ENCODE measurements at places on chromosomes 13 and 19.

GRCh38 chr19:57587529-57587928 is 3.6 kb downstream of the ZIK1 start:
- DNase-seq: no peak

- DNase-seq: no peak
Measured at GRCh38 chr19:42653841-42654240, 59.1 kb upstream of the CEACAM8 start.

DNA sequence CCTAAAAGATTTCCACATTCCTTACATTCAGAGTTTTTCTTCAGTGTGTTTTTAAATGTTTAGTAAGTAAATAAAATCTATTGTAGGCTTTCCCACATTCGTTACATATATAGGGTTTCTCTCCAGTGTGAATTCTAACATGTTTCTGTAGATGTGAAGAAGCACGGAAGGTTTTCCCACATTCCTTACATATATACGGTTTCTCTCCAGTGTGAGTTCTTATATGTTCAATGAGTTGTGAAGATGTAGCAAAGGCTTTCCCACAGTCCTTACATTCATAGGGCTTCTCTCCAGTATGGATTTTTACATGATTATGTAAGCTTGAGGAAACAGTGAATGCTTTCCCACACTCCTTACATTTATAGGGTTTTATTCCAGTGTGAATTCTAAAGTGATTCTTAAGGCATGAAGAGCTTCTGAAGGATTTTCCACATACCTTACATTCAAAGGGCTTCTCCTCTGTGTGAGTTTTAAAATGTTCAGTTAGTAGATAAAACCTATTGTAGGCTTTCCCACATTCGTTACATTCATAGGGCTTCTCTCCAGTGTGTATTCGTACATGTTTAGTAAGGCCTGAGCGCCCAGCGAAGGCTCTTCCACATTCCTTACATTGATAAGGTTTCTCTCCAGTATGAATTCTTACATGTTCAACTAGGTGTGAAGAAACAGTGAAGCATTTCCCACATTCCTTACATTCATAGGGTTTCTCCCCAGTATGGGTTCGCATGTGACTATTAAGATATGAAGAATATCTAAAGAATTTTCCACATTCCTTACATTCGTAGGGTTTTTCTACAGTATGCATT is 18.2 kb downstream of the ZNF121 start:
- no peak for DNase-seq

- DNase-seq: no peak
Measured at GRCh38 chr19:10111405-10111811, at the start of gene P2RY11. TSS of gene P2RY11 (plus strand) at chr19:10111693. CDS start at chr19:10111722, 29 bp downstream.

GRCh38 chr19:53147645-53148044 is 11.2 kb downstream of the ZNF347 start:
- DNase-seq: no peak

DNA sequence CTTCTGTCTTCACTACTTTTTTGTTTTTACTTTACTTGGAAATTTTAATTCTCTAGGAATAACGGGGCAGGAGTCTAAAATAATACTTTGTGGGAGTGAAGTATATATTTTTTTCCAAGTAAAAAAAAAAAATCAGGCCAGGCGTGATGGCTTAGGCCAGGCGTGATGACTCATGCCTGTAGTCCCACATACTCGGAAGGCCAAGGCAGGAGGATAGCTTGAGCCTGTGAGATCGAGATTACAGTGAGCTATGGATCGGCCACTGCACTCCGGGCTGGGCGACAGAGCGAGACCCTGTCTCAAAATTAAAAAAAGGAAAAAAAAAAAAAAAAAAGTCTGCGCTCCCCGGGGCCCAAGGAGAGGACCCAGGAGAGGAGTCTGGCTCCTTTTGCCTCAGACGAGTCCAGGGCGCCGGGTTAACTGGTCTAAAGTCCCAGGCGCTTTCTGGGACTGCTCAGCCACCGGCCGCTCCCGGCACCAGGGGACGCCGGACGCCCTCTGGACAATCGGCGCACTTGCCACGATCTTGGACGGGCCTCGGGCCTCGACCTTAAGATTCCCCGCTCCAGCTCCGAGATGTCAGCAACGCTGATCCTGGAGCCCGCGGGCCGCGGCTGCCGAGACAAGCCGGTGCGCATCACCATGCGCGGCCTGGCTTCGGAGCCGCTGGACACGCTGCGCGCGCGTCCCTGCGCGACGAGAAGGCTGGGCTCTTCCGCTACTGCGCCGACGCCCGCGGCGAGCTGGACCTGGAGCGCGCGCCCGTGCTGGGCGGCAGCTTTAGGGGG is 2.7 kb upstream of the ZFP82 start:
- no peak for DNase-seq

- DNase-seq: no peak
Measured at GRCh38 chr19:29450812-29451211, 75.0 kb upstream of the VSTM2B start.

- DNase-seq: no peak
Measured at GRCh38 chr13:29977476-29978120, 127.2 kb upstream of the UBL3 start.

GRCh38 chr19:47741544-47742140 is 3.7 kb upstream of the NOP53 start:
- no peak for DNase-seq

- no peak for DNase-seq
Measured at GRCh38 chr19:45117167-45117594, 24.2 kb downstream of the PPP1R37 start.

GRCh38 chr13:44104197-44104490 is 224.4 kb downstream of the LACC1 start:
- DNase-seq: no peak

DNA sequence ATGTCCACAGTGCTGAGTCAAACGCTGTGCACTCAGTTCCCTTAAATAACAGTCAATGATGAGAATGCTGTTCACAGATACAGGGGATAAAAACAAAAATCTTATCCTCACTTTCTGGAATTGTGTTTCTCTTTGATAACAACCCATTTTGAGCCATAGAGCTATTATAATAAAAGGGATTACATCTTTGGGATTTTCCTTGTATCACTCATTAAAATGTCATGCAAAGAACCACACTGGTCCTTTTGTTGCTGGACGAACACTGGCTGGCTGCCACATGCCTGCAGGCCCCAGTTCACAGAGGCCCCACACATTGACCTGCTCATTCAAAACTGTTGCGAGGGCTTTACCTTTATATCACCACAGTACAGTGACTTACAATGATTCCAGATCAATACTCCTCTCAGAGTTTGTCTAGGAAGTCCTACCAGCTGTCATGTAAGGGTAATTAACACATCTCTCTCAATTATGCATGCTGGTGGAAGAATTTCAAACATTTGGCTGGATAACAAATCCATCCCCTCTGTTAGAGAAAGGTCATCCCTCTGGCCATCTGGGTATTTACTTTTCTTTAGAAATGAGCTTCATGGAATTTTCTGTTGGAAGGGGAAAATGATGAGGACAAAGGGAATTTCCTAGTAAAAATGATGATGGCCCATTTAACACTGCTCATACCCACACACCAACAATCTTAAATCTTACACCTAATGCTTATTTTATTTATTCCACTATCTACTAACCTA is 85.9 kb downstream of the MBNL2 start:
- DNase-seq: no peak

- DNase-seq: no peak
Measured at GRCh38 chr19:35975608-35976214, 19.3 kb upstream of the SDHAF1 start.

DNA sequence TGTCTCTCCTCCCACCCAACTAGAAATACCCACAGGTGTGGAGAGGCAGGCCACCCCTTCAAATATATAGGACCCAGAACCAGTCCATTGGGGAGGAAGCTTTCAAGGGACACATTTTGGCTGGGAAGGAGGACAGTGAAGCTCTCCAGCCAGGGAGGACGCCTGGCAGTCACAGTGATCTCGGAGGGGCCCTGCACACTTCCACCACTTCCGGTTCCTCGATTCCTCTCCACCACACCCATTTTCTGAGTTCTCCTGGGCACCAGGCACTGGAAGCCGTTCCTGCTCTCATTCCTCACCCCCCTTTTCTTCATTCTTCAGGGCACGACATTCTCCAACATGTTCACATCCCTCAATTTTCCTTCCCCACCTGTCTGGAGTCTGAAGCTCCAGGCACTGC is 30.4 kb upstream of the CEACAM21 start:
- DNase-seq: no peak

DNA sequence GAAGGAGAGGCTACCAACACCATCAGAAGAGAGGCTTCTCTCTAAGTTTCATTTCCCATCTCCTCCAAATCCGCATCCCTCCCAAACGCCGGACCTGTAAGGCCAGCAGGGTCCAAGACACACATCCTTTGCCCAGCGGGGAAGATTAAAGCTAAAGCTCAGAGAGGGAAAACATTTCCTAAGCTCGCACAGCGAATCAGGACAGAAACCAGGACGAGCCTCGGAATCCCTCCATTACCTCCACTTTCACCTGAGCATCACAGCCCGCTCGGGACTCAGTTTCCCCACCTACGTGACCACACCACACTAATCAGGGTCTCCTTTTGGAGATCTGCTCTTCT is 711 bp upstream of the FOSB start:
- no peak for DNase-seq

GRCh38 chr19:2039089-2039958 is 11.7 kb downstream of the MKNK2 start:
- no peak for DNase-seq

GRCh38 chr13:109870696-109871370 is 84.5 kb upstream of the IRS2 start:
- DNase-seq: no peak

DNA sequence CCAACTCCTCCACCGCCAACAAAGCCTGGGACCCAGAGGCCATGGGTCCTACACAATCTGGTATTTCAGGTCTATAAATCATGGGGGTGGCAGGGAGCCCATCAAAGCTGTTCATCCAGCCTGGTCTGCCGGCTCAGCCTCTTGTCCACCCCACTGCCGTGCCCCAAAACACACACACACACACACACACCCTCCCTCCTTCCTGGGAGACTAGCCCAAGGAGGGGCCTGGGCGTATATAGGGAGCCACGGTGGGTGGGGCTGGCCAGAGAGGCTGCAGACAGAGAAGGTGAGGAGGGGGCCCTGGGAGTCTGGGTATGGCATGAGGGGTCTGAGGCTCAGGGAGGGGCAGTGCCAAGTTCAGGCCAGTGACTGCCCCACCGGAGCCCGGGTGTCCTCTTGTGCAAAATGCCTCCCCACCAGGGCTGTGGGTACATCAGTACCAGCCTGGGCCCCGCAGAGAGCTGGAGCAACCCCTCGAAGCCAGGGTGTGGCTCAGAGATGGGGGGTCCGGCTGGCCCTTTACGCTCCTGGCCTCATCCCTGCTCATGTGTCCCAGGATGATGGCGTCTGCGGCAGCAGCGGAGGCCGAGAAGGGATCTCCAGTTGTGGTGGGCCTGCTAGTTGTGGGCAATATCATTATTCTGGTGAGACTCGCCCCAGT is at the start of gene UPK1A:
Gene UPK1A, plus strand, starts transcription at position 267 of the 663 bp plus-strand sequence. Its CDS starts 296 bp downstream, at position 563.
- DNase-seq: no peak

DNA sequence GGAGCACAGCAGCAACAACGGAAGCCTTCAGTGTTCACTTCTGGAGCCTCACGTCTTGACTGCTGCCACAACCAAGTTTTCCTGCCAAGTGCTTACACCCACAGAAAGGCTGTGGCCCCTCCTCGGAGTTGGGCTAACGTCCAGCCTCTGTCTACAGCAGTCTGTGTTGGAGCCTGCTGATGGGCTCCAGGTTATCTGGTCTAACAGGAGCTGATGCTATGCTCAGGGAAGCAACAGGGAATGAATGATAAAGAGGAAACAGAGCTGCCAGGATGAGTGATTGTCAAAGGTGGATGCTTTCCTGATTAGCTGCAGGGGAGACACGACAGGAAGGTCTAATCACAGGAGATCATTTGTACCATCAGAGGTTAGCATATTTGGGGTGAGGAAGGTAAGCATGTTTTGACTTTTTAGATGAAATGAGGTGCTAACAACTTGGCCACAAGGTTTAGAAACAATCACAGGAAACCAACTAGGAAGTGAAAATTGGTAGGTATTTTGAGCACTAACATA is 53.8 kb upstream of the RCBTB2 start:
- no peak for DNase-seq

GRCh38 chr19:57637379-57637778 is 4.4 kb downstream of the ZNF211 start:
- DNase-seq: no peak

DNA sequence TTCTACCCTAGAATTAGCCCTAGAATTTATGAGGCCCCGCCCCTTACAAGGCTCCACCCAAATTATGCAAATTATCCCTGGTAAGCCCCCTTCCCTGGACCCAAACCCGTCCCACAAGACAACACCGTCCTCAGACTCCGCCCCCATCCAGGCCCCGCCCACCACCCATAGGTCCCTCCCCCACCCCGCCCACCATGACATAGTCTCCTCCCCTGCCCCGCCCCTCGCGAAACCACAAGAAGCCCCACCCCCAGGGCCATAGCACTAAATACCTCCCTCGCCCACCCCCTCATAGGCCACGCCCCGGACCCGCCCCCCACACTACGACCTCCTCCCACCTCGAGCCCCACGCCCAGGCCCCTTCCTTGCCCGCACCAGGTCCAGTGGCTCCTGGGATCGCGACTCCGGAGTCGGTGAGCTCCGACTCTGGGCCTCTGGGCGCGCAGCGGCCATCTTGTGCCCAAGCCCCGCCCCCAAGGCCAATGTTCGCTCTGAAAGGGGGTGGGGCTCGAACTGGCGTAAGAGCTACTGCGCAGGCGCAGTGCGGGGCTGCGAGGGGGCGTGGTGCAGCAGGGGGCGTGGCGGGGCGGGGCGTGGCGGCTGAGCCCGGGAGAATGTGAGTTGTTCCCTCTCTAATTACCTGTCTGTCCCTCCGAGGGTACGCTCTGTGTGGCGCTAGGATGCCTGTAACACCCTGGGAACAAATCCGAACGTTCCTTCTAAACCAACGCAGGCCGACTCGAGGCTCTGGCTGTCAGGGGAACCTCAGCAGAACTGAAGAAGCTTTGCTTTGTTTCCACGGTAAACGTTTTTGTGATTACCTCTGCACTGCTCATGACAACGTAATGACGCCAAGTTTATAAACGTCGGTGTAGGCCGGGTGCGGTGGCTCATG is at the start of gene ZNF784:
Gene ZNF784, minus strand, starts transcription at position 458 of the 895 bp plus-strand sequence. Its CDS starts 5 bp downstream, at position 453.
- DNase-seq: peak; percentile 86

DNA sequence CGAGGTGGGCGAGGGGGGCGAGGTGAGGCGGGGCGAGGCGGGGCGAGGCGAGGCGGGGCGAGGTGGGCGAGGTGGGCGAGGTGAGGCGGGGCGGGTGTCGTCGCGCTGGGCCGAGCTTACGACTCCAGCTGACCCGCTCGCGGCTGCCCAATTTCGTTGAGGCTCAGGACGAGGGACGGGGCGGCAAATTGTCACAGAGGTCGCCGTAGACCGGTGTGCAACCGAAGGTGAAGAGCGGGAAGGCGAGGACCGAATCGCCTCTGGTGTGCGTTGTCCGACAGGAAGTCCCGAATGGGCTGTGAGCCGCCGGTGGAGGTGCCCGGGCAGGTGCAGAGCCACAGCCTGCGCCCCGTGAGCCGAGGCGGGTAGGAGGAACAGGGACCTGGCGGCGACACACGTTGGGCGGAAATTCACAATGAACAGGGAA is at the start of gene LACC1:
Gene LACC1, plus strand, starts transcription at position 150 of the 427 bp plus-strand sequence. CDS start 1,082 bp downstream, outside the sequence.
- DNase-seq: no peak

DNA sequence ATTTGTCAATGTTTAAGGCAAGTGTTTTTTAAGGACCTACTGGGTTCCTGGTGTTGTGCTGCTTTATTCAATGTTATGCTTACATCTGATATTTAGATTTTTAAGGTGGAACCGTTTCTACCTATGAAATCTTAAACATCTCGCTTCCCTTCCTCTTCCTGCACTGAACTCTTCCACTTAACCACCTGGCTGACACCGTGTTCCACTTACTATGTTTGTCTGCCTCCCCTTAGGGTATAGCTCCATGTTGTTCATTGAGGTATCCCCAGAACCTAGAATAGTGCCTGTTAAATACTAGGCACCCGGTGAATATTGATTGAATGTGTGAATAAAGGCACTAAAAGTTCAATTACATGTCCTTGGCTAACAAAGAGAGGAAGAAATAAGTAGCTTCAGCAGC is 104.9 kb downstream of the RNF17 start:
- no peak for DNase-seq
